ENCODE measurements at places on chromosomes 3 and 15.
A peak's percentile ranks its signal among the peaks of the same experiment; 100 is the strongest.

- no peak for DNase-seq
Measured at GRCh38 chr3:117762621-117763037, 1053.0 kb downstream of the TUSC7 start.

- DNase-seq = no peak
Measured at GRCh38 chr3:15355086-15355485, 22.7 kb upstream of the SH3BP5 start.

- DNase-seq = peak; percentile 8
Measured at GRCh38 chr15:91142106-91142744, 42.2 kb downstream of the SV2B start.

- DNase-seq = no peak
Measured at GRCh38 chr3:42079701-42080452, 11.3 kb upstream of the TRAK1 start.

DNA sequence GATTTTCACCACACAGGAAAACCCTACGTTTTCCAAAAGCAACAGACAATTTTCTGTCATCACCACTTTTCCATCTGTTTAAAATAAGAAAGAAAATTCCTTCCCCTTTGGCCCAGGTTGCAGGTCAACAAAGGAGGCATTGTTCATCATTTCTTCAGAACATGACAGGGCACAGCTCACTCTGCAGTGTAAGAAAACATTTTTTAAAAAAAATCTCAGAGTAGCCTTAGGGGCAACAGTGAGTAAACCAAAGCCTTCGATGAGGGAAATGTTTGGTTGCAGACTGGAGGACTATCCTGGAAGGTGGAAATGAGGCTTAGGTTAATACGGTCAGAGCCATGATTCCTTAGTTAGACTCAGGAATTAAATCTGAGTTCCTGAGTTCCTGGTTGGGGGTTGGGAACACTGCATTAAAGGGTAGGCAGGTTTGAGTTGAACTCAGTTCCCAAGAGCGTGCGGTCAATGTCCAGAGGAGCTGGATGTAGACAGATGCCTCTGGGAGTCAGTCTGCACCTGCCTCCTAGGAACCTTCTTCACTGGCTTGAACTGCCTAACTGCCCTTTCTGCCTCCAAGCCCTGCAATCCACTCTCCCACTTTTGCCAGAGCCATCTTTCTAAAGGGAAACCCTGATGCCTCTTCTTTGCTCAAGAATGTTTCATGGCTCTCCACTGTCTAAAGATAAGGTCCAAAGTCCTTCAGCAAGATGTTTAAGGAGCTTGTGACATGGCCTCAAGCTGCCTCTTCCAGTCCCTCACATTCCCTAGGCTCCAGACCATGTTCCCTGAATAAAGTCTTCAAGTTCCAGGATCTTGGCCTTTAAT, 3.3 kb upstream of the HES1 start:
- DNase-seq = peak; percentile 12

- DNase-seq = no peak
Measured at GRCh38 chr3:138367911-138368310, 19.5 kb downstream of the MRAS start.

DNA sequence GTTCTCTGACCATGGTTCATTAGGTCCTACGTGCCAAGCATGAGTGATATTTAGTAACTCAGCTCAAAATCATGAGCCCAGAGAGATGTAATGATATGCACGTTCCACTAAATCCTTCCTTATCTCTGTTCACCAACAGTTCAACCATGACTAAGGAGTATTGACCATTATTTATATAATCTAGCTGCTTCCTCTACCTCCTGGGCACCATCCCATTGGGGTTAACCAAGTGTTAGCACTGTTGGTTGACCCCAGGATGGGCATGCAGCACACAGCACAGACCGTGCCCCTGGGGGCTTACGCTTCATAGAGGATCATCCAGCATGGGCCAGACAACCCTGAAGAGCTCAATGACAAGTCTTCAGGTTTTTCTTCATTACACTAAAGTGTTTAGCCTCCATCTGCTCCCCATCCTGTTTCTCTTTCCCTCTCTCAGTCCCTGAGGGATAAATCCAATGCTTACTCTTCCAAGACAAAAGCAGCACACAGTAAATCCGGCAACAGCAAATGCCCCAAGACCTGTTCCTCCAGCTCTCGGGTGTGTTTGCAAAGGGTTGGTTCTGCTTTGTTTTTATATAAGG, 10.4 kb downstream of the FAM174B start:
- no peak for DNase-seq

DNA sequence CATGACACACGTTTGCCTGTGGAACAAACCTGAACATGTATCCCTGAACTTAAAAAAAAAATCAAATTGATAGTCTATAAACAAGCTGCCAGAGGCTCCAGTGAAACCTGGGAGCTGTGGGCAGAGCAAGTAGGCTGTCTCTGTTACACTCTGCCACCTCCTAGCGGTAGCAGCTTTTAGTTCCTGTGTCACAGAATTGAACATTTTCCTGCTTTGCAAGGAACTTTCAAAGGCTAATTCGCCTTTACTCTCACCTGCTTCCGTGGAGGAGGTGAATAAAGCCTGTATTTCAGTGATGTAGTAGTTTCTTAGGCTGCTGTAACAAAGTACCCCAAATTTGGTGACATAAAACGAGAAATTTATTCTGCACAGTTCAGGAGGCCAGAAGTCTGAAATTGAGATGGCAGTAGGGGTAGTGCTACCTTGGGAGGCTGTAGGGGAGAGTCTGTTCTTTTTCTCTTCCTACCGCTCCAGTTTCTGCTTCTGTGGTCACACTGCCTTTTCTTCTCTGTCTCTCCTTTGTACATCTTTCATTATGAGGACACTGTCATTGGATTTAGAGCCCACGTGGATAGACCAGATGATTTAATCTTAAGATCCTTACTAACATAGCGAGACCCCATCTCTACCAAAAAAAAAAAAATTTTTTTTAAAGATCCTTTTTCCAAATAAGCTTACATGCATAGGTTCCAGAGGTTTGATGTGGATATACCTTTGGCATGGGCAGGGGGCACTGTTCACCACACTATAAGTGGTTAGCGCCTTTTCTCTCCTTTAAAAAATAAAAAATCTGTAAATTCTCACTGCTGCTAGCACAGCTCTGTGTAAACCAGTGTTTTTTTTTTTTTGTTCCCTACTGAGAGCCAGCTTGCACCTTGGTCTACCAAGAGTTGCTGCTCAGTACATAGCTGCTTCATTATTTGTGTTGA, 25.3 kb downstream of the FBXO22 start:
- peak; percentile 25 for DNase-seq

- peak; percentile 77 for DNase-seq
Measured at GRCh38 chr15:67067930-67068551, 2.6 kb downstream of the SMAD3 start.

GRCh38 chr15:88636050-88636449, 2.8 kb upstream of the ISG20 start:
- DNase-seq = no peak

- DNase-seq = no peak
Measured at GRCh38 chr3:157086060-157086750, 73.7 kb downstream of the CCNL1 start.

DNA sequence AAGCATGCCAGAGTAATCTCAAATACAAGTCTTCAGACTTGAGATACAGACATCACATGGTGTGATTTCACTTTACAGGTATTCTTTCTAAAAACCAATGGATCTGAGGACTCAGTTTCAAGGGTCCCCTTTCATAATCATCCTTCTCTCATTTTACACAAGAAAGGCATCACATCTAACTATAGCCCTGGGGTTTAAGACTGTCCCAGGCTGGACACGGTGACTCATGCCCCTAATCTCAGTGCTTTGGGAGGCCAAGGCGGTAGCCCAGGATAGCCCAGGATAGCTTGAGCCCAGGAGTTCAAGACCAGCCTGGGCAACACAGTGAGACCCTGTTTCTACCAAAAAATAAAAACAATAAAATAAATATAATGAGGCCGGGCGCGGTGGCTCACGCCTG, 36.4 kb downstream of the UBP1 start:
- no peak for DNase-seq

GRCh38 chr3:132290833-132291232, 26.4 kb upstream of the ACP3 start:
- peak; percentile 27 for DNase-seq

GRCh38 chr15:84736375-84736774, 12.0 kb upstream of the ZNF592 start:
- no peak for DNase-seq

- no peak for DNase-seq
Measured at GRCh38 chr15:87537295-87537694, 719.2 kb downstream of the NTRK3 start.

DNA sequence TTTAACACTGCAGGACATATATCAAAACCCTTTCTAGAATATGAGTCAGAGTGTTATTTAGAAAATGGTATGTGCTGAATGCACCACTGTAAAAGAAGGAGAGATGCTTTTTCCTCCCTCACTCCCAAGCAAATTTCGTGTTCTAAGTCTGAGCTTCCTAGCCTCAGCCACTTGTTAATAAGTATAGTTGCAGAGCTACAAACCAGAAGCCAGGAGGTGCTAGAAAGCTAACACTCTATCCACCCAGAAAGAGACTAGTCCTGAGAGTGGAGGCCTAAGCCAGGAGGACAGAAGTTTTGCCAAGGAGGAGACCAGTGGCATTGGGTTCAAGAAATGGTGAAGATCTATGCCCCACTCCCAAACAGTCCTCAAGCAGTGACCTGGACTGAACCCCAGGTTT, 40.5 kb upstream of the GYG1 start:
- no peak for DNase-seq

Measured in umbilical cord (tissue), 2 donors.